ENCODE measurements at places on chromosomes 6 and 20. TPM values are rescaled to one million over a fixed set of nuclear protein-coding genes. Genes with fewer than 3 reads are reported as not detected.

DNA sequence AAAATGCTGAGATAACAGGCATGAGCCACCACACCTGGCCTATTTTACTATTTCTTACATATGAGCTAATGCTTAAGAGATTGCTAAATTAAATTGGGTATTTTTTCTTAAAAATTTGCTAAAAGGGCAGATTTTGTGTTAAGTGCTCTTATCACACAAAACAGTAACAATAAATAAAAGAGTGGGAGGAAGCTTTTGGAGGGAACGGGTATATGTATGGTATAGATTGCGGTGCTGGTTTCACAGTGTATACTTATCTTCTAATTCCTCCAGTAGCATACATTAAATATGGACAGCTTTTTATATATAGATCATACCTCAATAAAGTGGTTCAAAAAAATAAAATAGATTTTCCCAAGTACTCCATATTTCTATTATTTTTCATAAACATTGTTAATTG lies 39.4 kb upstream of the FABP7 start:
- no peak for DNase-seq

ANKRD66 gene
- not detected for total RNA-seq

HCK gene
- total RNA-seq = 7.4 TPM

GRCh38 chr20:53282217-53282955 lies 310.2 kb downstream of the TSHZ2 start:
- no peak for DNase-seq

GRCh38 chr20:63091901-63092659 lies 85.3 kb upstream of the BHLHE23 start:
- DNase-seq = no peak

SASH1 gene
- total RNA-seq = 29.0 TPM
